Neural progenitor cell (in vitro differentiated cells): ENCODE measurements at places on chromosomes 12 and 14. TPM values are rescaled to one million over a fixed set of nuclear protein-coding genes. Genes with fewer than 3 reads are reported as not detected.

The CLEC4C gene
- total RNA-seq = not detected in 2 replicates

The GYS2 gene
- not detected in 2 replicates for total RNA-seq

The HNF1A gene
- not detected in 2 replicates for total RNA-seq

The KRT6A gene
- not detected in 2 replicates for total RNA-seq

The SLC25A47 gene
- total RNA-seq = not detected in 2 replicates

- no peak overlapping the region for H3K27ac ChIP-seq
- no peak overlapping the region for H3K4me3 ChIP-seq
- DNase-seq = no peak
- no peaks in the 10 kb centered on the region for H3K36me3 ChIP-seq
- H3K27me3 ChIP-seq = no peaks in the 10 kb centered on the region
Observed at GRCh38 chr14:79841433-79841832, 369.9 kb downstream of the DIO2 start.

DNA sequence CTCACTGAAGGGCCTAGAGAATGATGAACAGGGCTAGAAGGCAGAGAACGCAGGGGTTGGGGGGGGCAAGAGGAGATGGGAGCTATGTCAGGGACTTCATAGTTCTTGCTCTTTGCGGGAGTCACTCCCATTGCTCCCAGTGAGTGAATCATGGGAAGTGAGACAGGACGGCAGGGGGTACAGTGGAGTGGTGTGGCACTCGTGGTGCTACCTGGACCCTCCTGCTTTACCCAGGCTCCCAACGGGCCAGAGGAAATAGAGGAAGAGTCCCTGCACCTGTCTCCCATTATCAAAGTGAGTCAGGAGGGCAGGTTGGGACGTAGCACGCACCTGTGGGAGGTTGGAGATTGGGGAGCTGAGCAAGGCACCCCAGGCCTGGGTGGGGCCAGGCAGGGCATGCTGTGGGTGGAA, 1.3 kb upstream of the KRT8 start:
- peaks cover 6% of the 10 kb centered on the region for H3K4me1 ChIP-seq
- no peaks in the 10 kb centered on the region for H3K27me3 ChIP-seq
- H3K4me3 ChIP-seq = no peak overlapping the region
- H3K36me3 ChIP-seq = no peaks in the 10 kb centered on the region
- DNase-seq = no peak
- no peak overlapping the region for H3K27ac ChIP-seq

DNA sequence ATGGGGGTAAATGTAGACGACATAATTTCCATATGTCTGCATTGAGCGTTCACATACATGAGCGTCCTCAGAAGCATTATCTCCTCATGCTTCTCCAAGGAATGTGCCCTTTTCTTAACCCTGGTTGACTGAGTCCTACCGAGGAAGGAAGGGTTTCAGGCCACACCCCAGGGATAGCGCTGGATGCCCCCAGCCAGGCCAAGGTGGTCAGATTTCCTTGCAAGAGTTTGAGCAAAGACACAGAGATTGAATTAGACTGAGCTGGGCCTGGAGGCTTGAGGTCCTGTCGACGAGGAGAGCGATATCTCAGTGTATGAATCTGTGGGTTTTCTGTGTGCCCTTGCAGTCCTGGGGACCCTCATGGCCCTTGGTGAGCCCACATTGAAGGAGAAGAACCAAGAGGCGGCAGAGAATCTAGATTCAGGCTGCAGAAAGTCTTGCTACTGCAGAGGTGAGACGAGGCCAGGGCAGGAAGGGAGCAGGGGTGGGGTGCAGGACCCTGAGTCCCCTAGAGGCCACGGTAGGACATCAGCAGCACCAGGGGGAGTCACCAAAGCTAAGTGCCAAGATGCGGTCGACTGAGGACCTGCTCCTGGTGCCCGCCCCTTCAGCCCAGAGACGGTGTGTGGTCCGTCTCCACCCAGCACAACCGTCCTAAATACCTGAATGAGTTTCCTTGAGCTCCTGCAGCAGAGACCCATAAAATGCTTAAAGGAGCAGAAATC, 94.7 kb upstream of the DIO3 start:
- H3K36me3 ChIP-seq = no peaks in the 10 kb centered on the region
- H3K4me3 ChIP-seq = no peak overlapping the region
- peaks cover 34% of the 10 kb centered on the region for H3K27me3 ChIP-seq
- H3K27ac ChIP-seq = no peak overlapping the region

DNA sequence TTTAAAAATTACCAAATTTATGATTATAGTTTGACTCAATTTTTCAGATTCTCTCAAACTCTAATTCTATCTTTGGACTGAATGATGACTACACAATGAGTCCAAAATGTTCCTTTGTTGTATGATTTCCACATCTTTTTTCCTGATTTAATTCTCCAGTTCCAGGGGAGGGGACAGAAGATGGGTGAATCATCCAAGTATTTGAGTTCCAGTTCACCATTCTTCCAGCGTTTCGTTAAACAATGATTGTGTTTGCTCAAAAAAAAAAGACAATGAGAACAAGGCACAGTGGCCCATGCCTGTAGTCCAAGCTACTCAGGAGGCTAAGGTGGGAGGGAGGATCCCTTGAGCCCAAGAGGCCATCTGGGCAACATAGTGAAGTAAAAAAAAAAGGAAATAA, 23.8 kb downstream of the BAZ1A start:
- DNase-seq = no peak
- H3K27me3 ChIP-seq = no peaks in the 10 kb centered on the region
- H3K36me3 ChIP-seq = no peaks in the 10 kb centered on the region
- H3K4me1 ChIP-seq = no peaks in the 10 kb centered on the region
- H3K27ac ChIP-seq = no peak overlapping the region
- H3K4me3 ChIP-seq = no peak overlapping the region

GRCh38 chr12:50088577-50089335, 3.6 kb downstream of the SMARCD1 start:
- no peak overlapping the region for H3K27ac ChIP-seq
- peaks cover 3% of the 10 kb centered on the region for H3K4me1 ChIP-seq
- peak; percentile 80 for DNase-seq
- no peaks in the 10 kb centered on the region for H3K27me3 ChIP-seq
- H3K36me3 ChIP-seq = peaks cover 25% of the 10 kb centered on the region
- H3K4me3 ChIP-seq = no peak overlapping the region

GRCh38 chr14:50018201-50018932, 98.0 kb downstream of the VCPKMT start:
- H3K36me3 ChIP-seq = no peaks in the 10 kb centered on the region
- H3K27ac ChIP-seq = no peak overlapping the region
- H3K4me3 ChIP-seq = no peak overlapping the region
- no peak for DNase-seq
- H3K27me3 ChIP-seq = no peaks in the 10 kb centered on the region
- H3K4me1 ChIP-seq = no peaks in the 10 kb centered on the region

GRCh38 chr14:40413136-40413535, 980.9 kb upstream of the FBXO33 start:
- H3K27me3 ChIP-seq = no peaks in the 10 kb centered on the region
- H3K27ac ChIP-seq = no peak overlapping the region
- no peaks in the 10 kb centered on the region for H3K4me1 ChIP-seq
- H3K4me3 ChIP-seq = no peak overlapping the region
- H3K36me3 ChIP-seq = no peaks in the 10 kb centered on the region
